Neural cell (in vitro differentiated cells): ENCODE measurements at places on chromosomes 16 and 17. TPM values are rescaled to one million over a fixed set of nuclear protein-coding genes. Genes with fewer than 3 reads are reported as not detected.

Gene NEUROD2
- not detected in 2 replicates for polyA plus RNA-seq

Gene CLEC3A
- not detected in 2 replicates for polyA plus RNA-seq

Gene GFER
- polyA plus RNA-seq = 37.8 and 42.3 TPM in 2 replicates

Gene TAC4
- not detected in 2 replicates for polyA plus RNA-seq

Gene TNFRSF17
- not detected in 2 replicates for polyA plus RNA-seq

Gene ANKS4B
- not detected in 2 replicates for polyA plus RNA-seq

Gene KRT12
- polyA plus RNA-seq = not detected in 2 replicates
